ENCODE measurements at places on chromosomes 12 and 14.
A peak's percentile ranks its signal among the peaks of the same experiment; 100 is the strongest.

DNA sequence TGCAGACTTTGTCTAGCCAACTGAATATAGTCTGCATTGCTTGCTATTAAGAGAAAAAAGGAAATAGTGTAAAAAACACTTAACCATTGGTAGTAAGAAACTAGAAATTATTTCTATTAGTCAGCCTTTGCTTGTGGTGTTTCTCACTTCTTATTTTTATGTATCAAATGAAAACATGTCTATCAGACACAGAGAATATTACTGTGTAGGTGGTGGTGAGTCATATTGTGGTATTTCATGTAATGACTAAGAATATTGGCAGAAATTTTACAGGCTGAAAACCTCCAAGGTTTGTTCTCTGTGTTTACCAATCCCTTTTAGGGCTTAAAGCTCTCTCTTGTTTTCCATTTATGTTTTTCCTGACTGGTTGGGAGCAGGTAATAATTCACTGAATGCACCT is 87.2 kb downstream of the DAAM1 start:
- DNase-seq = no peak

- DNase-seq = no peak
These were observed 4.4 kb downstream of the BLTP3B start for GRCh38 chr12:100138048-100138802.

- no peak for DNase-seq
These were observed 2.6 kb downstream of the KRT84 start for GRCh38 chr12:52382854-52383253.

GRCh38 chr14:100605706-100606686 is 18.8 kb upstream of the BEGAIN start:
- no peak for DNase-seq

GRCh38 chr14:38206689-38207376 is 871 bp upstream of the SSTR1 start:
- DNase-seq = no peak

- no peak for DNase-seq
These were observed 66.7 kb upstream of the ATP2B1 start for GRCh38 chr12:89775063-89775985.

- no peak for DNase-seq
These were observed 272.6 kb downstream of the CCER1 start for GRCh38 chr12:90682398-90682797.

DNA sequence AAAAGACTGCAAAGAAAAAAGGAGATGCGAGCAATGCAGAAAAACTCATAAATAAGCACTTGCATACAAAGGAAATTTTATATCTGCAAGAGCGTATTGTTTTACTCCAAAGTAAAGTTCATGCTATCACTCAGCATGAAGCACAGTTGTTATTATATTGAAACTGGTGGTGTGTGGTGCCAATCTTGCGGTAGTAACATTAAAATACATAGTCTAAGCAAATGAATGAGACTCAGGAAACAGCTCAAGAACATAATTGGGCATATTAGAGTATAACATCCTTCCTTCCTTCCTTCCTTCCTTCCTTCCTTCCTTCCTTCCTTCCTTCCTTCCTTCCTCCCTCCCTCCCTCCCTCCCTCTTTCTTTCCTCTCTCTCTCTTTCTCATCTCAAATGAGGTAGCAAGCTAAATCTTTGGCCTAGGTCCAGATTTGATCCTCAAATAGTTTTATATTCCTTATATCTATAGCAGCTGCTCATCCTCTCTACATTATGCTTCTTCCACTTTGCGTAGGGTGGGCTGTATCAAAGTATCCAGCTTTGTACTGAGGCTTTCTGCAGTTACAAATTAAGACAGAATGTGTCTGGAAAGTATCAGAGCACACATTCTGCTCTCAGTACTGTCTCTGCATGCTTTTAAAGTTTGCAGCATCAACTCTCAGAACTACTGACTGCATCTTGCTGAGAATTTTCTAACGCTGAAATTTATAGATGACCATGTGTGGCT is 718.3 kb downstream of the RERGL start:
- DNase-seq = no peak

DNA sequence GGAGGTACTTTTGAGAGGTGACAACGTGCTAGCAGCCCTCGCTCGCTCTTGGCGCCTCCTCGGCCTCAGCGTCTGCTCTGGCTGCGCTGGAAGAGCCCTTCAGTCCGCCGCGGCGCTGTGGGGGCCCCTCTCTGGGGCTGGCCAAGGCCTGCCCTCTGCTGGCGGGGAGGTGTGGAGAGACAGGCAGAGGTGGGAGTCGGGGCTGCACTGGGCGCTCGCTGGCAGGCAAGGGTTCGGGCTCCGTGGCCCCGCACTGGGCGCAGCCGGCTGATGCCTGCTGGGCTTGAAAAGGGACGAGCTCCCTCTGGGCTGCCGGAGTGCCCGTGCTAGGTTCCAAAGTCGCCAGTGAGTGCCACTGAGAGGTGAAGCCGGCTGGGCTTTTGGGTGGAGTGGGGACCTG is 580.0 kb downstream of the DIO2 start:
- no peak for DNase-seq

GRCh38 chr14:65560340-65561027 is 148.0 kb downstream of the FUT8 start:
- DNase-seq = no peak

- DNase-seq = no peak
These were observed 5.9 kb downstream of the GNPTAB start for GRCh38 chr12:101824831-101825230.

DNA sequence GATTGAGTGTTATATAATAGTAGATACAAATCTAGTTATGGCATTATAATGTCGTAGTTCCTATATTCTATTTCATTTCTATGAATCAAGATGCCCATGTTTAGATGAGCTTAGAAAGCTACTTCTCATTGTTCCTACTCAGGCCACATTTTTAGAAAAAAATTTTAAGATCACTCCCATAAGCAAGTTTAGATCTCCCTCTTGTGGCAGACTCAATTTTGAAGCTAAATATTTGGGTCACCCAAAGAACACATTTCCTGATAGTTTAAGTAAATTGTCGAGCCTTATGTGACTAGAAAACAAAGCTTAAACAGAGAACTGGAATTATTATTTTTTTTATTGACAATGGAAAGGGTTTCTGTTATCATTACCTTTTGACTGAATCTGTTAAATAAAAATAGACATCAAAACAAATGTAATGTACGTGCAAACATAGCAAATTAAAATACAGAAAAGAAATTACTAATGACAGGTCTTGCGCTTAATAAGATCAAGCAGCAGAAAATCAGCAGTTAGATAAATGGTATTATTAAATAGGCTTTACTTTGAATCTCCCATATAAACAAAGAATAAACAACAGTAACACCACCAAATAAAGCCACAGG is 180.2 kb downstream of the ACSS3 start:
- DNase-seq = no peak

GRCh38 chr12:90292183-90292582 is 583.5 kb upstream of the ATP2B1 start:
- DNase-seq = no peak

- DNase-seq = no peak
These were observed 62.5 kb upstream of the PTPRR start for GRCh38 chr12:70982991-70983390.

GRCh38 chr12:131505561-131505960 is 205.3 kb upstream of the SFSWAP start:
- DNase-seq = no peak

GRCh38 chr12:65638324-65638723 is 186.0 kb upstream of the HMGA2 start:
- no peak for DNase-seq

DNA sequence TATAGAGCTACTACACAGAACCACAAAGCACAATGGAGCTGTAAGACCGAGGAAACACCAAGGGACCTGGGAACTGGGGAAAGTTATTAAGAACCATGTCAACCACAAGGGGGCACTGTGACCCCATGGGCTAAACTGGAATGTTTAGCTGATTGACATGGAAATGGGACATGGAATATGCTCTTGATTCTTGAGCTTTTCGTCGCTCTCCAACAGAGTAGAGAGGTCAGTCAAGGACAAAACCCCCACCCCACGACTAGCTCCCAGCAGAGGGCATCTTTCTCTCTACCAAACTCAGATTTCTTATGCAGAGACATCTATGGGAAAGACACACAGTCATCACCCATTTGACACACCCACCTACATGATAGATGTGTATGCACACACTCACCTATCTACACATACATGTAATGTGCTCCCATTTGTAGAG is 10.1 kb downstream of the NDRG2 start:
- DNase-seq = peak; percentile 91

- DNase-seq = no peak
These were observed 23.8 kb downstream of the EEA1 start for GRCh38 chr12:92905258-92905810.

GRCh38 chr12:98939350-98939749 is 294.3 kb downstream of the APAF1 start:
- no peak for DNase-seq

GRCh38 chr14:101689039-101689501 is 72.4 kb upstream of the PPP2R5C start:
- DNase-seq = no peak

- DNase-seq = no peak
These were observed 196.9 kb upstream of the ALG10 start for GRCh38 chr12:33825442-33825841.

DNA sequence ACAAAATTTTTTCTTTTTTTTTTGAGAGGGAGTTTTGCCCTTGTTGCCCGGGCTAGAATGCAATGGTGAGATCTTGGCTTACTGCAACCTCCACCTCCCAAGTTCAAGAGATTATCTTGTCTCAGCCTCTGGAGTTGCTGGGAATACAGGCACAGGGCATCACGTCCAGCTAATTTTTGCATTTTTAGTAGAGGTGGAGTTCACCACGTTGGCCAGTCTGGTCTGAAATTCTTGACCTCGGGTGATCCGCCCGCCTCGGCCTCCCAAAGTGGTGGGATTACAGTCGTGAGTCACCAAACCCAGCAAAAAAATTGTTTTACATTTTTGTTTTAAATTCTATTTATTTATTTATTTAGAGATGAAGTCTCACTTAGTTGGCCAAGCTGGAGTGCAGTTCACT is 4.7 kb upstream of the SLC2A14 start:
- no peak for DNase-seq

- no peak for DNase-seq
These were observed 406.9 kb upstream of the CLEC14A start for GRCh38 chr14:38662781-38663180.

GRCh38 chr12:92162079-92162478 is 16.4 kb upstream of the BTG1 start:
- no peak for DNase-seq

DNA sequence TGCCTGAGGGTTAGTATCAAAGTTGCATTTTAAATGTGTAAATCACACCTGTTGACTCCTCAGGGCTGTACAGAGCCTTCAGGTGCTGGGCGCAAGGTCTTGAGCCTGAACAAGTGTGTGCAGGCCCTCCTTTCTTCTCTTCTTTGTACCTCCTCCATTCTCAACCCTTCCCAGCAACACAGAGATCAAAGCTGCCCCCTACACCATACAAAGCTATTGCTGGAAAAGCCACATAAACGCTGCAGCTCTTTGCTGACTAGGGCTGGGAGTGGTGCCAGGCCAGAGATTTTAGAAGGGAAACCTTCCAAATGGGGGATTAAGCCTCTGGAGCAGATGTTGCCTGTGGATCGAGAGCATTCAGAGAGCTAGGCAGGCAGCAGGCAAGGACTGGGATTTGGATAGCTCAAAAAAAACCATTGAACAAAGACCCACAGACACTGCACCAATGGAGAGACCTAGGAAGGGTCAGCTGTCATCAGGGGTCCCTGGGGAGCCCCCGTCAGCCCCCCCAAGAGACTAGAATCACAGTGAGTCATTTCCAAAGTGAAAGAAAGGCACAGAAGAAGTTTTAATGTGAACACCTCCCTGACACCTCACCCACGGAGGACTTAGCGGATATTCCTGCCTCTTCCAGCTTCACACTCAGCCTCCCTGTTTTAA is 18.2 kb upstream of the SUSD6 start:
- peak; percentile 73 for DNase-seq

DNA sequence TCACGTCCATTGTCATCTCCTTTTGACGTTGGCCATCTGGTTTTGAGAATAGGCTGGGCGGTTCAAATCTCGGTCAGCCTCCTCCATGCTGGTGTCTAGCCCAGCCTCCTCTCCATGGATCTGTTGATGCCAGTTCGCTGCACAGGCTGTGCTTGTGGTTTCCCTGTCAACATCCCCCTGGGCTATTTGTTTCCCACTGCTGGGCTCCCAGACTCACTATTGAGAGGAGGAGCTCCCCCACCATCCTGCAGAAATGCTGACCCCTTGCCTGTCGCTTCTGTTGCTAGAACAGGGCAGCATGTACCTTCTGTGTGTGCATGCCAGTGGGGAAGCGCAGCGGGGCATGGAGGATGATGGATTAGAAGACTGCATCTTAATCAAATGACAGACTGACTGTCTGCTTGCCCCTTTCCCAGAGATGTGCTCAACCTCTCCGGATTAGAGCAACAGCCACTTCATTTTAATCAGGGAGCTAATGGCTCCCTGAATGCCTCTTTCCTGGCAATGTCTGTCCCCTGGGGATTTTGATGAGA is 170.5 kb downstream of the TSPAN9 start:
- DNase-seq = no peak
